ENCODE measurements at places on chromosomes 5 and 9. TPM values are rescaled to one million over a fixed set of nuclear protein-coding genes. Genes with fewer than 3 reads are reported as not detected.

DNA sequence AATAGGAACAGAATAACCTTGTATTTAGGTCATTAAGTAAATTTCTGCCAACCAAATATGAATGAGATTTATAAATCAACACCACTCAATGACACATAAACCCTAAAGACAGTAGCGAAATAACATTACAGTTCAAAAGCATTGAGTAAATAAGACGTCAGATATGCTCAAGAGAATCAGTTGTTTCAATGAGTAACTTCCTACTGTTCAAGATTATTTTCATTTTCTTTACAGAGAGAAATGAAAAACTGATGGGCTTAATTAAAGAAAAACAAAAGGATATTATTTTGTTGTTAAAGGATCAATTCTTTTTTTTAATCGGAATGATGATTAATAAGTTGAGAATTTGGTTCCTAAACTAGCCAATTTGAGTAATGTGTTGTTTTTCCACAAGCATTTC lies 150.1 kb downstream of the BNC2 start:
- no peak for DNase-seq

DNA sequence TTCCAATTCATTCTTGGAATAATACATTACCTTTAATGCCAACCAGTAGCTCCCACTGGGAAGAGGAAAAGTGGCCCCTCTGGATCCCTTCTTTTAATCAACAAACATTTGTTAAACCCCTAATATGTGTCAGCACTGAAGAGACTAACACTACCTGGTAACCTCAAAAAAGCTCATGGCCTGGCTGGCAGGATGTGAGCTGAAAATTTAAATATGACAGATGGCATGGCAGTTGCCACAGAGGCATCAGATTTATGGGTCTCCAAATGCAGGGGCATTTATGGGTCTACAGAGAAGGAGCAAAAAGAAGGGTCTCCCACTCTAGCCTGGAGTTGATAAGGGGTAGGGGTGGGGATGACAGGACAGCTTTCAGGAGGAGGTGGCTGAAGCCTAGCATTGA lies 12.5 kb downstream of the DNAH5 start:
- no peak for DNase-seq

DNA sequence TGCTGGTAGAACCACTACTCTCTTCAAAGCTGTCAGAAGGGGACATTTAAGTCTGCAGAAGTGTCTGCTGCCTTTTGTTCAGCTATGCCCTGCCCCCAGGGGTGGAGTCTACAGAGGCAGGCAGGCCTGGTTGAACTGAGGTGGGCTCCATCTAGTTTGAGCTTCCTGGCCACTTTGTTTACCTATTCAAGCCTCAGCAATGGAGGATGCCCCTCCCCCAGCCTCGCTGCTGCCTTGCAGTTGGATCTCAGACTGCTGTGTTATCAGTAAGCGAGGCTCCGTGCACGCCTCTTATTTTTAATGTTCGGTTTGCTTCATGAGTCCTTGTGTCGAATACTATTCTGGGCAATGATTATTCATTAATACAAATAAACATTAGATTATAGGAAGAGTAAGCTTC lies 3.1 kb upstream of the SLC27A6 start:
- DNase-seq, result no peak

DNA sequence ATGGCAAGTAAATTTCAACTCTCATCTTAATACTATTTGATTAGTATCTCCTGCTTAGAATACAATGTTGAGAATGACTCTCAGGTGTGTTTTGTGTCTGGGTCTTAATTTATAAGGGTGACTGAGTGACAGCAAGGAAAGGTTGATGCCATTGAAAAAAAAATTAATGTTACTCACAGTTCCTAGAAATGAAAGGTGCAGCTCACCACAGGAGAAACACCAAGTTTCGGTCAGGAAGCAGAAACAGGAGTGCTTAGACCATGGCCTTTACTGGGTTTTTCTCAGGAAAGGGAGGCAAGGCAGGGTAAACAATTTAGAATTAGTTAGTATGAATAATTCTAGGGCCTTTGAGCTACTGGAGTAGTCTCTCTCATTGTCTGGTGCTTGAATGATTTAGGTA lies 159.2 kb upstream of the C9orf72 start:
- no peak for DNase-seq

The FAM221B gene
- total RNA-seq, result not detected

The DDX4 gene
- not detected for total RNA-seq

The LRRC26 gene
- 0.17 TPM for total RNA-seq

The PRDM12 gene
- not detected for total RNA-seq
